Vagina (tissue), 2 donors: ENCODE measurements at places on chromosomes 2 and 18. TPM values are rescaled to one million over a fixed set of nuclear protein-coding genes. Genes with fewer than 3 reads are reported as not detected.
A peak's percentile ranks its signal among the peaks of the same experiment; 100 is the strongest.

DNA sequence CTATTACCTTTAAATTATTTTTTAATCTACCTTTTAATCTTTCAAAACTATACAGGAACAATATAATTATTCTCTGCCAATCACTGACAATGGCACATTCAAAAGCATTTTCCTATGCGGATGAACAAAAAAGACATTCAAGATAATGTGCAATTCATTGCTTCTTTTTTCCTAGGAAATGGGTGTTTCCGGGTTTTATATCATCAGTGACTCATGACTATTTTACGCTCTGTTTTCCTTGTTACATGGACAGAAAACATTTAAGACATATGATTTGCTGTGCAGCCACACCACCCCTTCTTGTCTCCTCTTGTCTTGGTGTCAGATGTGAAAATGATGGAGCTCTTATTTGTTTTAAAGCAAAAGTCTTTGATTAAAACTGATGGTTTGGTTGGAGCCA, 184.7 kb upstream of the LINC00305 start:
- DNase-seq, result no peak

DNA sequence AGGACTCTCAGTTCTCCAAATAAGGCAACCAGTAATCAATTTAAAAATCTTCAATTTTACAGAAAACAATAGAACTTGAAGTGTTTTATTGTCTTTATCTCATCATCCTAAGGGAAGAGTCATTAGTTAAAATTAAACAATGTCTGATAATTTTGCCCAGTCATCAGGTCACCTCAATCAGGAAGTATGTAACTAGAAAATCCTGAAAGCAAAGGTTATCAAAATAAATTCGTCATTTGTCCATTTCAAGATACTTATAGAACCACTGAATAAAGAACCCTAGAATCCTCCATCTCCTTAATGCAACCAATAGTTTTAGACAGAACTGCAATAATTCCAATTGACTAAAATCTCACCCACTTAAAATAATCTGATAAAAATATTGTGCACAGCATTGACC, 115.2 kb downstream of the NCKAP5 start:
- DNase-seq, result no peak

DNA sequence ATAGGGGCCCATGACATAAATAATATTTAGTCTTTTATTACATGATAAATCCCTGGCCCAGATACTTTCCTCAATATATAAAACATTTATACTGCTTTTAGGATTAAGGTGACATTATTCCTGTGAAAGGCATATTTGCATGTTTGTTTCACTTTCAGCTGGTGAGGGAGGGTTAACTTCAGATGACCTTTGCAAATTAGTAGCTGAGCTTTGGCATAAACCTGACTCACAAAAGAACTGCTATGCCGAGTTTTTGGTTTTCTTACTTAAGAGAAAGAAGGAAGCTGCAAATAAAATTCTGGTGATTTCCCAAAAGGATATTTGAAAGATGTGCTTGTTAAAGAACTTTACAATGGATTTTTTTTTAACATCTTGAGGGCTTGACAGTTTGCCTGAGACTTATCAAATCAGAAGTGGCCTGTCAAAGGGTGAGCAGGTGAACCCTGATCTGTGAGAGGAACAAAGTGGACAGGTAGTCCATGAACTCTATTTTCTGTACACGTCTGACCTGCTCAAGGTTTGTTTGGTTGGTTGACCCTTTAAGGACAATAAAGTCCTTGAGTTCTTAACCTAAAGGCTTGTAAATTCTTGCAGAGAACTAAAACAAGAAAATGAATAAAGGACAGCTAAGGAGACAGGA, 93.5 kb downstream of the FAM124B start:
- DNase-seq, result no peak

- DNase-seq, result no peak
Observed at GRCh38 chr2:108968619-108969018, 20.4 kb downstream of the EDAR start.

The CXCR1 gene
- total RNA-seq, result 0.49 TPM

GRCh38 chr2:58240670-58241545, at the start of gene FANCL:
TSS of gene FANCL (minus strand) at chr2:58241325. CDS start at chr2:58241313, 12 bp downstream.
- DNase-seq, result no peak

DNA sequence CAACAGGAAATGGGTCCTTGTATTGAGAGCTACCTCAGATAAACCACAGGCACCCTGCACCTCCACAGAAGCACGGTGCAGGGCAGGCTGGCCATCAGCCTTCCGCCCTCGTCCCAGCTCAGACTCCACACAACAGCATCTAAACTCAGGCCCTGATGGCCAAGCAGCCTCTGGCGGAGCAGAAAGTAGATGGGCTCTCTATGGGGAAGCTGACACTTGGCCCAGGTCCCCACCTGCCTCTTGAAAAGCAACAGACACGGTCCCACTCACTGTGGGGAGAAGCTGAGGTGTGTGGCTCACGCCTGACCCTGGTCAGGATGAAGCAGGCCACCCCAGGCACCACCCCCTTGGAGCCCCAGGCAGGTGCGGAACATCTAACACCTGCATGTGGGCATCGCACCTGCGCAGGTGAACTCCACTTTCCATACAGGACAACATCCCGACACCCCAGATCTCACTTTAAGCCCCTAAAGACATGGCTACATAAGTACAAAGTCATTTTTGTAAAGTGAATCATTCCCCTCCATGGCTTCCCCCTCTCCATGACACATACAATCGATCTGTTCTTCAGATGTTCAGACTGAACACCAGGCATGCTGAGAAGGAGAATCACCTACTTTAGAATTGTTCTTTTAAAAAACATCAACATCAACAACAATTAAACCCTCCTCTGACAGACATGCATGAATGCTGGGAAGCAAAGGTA, 208.4 kb downstream of the ZBTB7C start:
- DNase-seq, result peak; percentile 74
